ENCODE measurements at places on chromosomes 2 and 18.

DNA sequence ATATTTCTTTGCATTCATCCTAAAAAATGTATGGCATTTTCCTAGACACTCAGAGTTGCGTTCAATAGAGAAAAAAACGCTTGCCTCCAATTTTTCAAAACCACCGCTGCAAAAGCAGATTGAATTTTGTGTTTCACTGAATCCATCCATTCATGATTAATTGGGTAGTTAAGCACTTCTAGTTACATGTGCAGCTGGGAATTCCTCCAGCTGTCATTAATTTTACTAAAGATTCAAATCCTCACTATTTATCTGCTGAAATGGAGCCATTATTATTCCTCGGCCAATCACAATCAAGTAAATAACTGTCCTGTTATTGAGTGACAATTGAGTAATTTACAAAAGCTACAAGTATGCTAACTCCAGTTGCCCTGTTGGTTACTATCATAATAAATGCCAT, 75.8 kb upstream of the ARL5A start:
- no peak for DNase-seq

DNA sequence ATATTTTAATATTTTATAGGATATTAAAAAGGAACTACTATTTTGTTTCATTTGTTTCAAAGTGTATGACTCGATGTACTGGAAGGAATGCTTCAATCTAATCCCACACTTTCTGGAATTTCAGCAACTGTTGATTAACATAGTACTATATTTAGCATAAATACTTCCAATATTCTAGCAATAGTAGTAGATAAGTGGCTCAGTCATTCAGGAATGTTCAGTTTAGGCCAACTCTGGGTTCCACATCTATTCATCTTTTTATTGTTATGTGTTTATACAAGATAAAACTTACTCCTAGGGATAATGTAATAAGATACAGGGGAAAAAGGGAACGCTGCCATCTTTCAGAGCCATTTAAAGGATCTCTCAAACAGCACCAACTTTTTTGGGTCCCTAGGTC, 22.3 kb upstream of the ORC2 start:
- no peak for DNase-seq

- no peak for DNase-seq
Measured at GRCh38 chr2:127471286-127471988, 53.2 kb downstream of the PROC start.

GRCh38 chr2:30404319-30405259, 42.5 kb upstream of the LCLAT1 start:
- no peak for DNase-seq

DNA sequence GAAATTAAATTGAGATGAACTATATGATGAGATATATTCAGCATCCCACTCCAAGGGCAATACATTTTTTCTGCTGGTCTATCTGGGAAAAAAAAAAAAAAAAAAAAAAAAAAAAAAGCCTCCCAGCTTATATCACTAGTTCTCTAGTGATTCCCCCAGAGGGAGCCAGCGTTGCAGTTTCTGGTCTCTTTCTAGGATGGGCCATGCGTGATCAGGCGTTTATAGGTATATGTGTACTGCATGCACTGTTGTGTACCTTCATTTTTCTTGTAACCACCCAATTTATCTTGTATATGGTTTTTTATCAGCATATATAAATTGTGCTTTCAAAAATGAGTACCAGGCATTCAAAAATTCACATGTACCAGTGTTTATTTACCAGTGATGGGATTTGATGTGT, 35.1 kb downstream of the DCDC2C start:
- peak; percentile 60 for DNase-seq

GRCh38 chr18:62282188-62282629, 42.9 kb upstream of the TNFRSF11A start:
- no peak for DNase-seq

- no peak for DNase-seq
Measured at GRCh38 chr2:183812091-183812490, 687.8 kb downstream of the NUP35 start.

GRCh38 chr2:223625652-223626051, 23.5 kb upstream of the SCG2 start:
- peak; percentile 0 for DNase-seq

DNA sequence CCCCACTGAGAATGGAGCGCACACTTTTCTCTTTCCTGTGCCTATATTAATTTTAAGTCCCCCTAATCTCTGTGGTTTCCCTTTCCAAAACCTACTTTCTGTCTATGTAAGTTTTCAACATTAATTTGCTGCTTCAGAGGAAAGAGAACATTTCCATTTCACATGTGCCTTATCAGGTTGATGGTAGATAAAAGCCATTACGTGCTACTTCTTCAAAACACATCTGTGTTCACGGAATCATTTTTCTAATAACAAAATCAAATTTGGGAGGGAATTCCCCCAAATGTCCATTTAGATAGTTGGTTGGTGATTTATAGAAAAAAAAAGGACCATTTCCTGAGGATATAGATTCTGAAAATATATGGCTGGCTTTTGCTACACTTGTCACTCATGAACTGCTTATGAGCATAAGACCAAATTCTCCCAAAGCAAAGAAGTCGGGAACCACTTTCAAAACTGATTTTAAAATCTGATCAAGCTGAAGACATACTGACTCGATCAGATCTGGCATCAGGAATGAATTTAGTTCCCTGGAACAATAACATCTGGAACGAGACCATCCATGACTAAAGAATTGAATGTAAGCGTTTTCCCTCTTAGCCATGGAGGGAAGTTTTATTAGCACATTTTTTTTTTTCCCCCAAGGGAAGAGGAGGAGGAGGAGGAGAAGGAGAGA, 8.2 kb downstream of the PTGR3 start:
- DNase-seq = no peak

- DNase-seq = no peak
Measured at GRCh38 chr18:77168811-77169311, 36.3 kb upstream of the MBP start.

- no peak for DNase-seq
Measured at GRCh38 chr2:162091325-162092007, 17.5 kb upstream of the DPP4 start.

GRCh38 chr2:234446404-234447076, 50.3 kb downstream of the ARL4C start:
- no peak for DNase-seq

All from Kasumi-1 (cell line).